ENCODE measurements at places on chromosomes 3 and 15.

GRCh38 chr3:139319428-139320402 is 24.1 kb upstream of the MRPS22 start:
- DNase-seq: no peak

DNA sequence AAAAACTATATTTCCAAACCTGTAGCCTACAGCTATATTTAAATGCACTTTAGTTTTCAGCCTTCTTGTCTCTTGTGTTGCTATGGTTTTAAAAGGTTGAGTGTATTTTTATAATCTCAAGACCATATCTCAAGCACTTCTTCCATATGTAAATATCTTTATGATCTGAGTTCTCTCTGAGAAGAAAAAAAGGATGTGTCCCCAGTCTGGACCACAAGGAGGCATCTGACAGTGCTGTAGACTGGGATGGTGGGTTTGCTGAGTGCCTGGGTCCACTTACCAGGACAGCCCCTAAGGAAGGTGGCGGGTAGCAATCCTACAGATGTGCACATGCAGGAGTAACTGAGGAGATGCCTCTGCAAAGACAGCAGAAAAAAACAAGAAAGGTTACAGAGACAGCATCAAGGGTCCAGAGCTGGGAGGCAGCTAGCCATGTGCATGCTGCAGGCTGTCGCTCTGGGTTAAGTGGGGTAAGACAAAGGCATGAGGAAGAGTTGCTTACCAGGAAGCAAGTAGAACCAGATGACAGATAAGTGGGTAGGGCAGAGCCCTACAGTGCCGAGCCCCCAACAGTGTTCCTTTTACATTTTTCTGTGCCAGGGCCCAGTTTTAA is 70.6 kb upstream of the SNRK start:
- no peak for DNase-seq

GRCh38 chr15:80549654-80550053 is 145.5 kb upstream of the ABHD17C start:
- no peak for DNase-seq

GRCh38 chr3:96734273-96735009 is 80.0 kb upstream of the EPHA6 start:
- no peak for DNase-seq

Measured in NCI-H2081 treated with DMSO at 0.1 percent for 48 hours (cell line).